Sigmoid colon (tissue), 7 donors: ENCODE measurements at places on chromosomes 16 and 17. TPM values are rescaled to one million over a fixed set of nuclear protein-coding genes. Genes with fewer than 3 reads are reported as not detected.

ZFP90 gene
- 33.4 TPM for total RNA-seq

KRT9 gene
- total RNA-seq, result not detected

KRTAP2-3 gene
- total RNA-seq, result not detected

KCTD19 gene
- total RNA-seq, result not detected

SDR42E2 gene
- total RNA-seq, result not detected

RAP1GAP2 gene
- total RNA-seq, result 4.8 TPM

TBX4 gene
- total RNA-seq, result not detected

- DNase-seq, result no peak
Measured at GRCh38 chr16:2142942-2143877, 5.2 kb upstream of the RAB26 start.

- DNase-seq, result no peak
Measured at GRCh38 chr17:72634621-72635020, 457.9 kb downstream of the SLC39A11 start.

GRCh38 chr17:39405436-39405835, 4.0 kb upstream of the FBXL20 start:
- no peak for DNase-seq

DNA sequence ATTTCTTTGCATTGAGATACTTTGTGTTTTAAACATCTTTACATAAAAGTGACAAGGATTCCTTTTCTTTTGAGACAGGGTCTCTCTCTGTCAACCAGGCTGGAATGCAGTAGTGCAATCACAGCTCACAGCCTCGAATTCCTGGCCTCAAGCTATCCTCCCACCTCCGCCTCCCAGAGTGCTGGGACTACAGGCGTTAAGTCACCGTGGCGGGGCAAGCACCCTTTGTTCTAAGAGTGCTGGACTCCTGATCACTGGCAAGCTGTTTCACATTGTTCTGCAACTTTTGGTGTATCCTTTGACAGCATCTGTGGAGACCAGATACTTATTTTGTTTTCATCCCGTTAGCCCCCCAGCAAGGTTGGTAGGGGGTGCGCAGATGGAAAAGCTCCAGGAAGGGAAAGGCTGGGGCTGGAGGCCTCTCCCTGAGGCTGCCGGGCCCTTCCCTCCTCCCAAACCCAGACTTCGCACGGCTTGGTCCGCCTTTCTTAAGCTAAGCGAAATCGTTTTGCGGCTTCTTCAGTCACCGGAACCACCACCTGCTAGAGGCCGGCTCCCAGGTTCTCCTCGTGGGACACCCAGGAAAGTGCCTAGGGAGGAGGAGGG, 1.1 kb downstream of the ST6GALNAC2 start:
- peak; percentile 63 for DNase-seq

GRCh38 chr16:89892635-89893034, 19.2 kb downstream of the TCF25 start:
- no peak for DNase-seq

- DNase-seq, result no peak
Measured at GRCh38 chr16:724188-725040, 1.8 kb downstream of the CCDC78 start.

DNA sequence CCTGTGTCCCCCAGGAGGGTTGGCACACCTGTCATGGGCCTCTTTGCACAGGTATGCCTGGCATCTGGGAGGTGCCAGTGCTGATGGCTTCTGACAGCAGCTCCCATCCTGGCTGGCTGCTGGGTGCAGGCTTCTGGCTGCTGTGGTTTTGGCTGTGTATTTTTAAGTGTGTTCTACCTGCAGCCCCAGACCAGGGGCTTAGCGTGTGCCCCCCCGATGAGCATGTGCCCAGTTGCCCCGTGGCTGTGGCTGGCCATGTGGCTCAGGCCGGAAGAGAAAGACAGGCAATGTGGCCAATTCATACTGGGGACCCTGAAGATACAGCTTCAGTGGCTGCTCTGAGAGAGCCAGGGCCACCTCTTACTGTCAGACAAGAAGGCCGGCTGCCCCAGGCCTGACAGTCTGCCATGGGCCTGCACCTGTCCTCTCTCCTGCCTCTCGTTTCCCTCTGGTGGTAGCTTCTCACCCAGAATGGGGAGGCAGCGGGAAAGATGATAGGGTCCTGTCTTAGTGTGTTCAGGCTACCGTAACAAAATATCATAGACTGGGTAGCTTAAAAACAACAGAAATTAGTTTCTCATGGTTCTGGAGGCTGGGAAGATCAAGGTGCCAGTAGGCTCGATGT, 37.6 kb upstream of the LGALS9 start:
- DNase-seq, result no peak

DNA sequence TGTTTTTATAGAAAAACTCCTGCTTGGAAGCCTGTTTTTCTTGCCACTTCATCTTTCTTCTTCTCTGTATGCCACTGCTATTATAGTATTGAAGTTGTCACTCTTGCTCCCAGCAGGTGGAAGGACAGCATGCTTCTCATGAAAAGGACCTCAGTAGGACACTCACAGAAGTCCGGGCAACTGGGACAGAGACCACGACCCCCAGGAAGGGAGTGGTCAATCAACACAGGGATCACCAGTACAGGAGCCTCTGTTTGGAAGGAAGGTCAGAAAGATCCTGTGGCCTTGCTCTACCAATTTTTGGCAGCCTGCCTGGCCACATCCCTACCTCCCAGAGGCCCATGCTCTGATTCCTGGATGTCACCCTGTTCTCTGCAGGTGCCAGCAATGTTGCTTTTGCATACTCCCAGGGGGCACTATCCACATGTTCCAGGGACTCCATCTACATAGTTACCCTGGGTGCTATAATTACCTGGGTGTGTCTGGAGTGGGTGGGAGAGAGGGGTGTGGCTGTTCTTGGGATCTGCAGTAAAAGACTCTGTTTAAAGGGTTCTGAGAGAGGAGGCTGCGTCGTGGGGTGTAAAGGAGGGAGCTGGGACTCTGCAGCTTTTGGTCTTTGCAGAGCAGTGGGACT, 13.7 kb upstream of the AKAP10 start:
- DNase-seq, result no peak

GRCh38 chr16:23378256-23378655, 74.7 kb downstream of the COG7 start:
- DNase-seq, result no peak

DNA sequence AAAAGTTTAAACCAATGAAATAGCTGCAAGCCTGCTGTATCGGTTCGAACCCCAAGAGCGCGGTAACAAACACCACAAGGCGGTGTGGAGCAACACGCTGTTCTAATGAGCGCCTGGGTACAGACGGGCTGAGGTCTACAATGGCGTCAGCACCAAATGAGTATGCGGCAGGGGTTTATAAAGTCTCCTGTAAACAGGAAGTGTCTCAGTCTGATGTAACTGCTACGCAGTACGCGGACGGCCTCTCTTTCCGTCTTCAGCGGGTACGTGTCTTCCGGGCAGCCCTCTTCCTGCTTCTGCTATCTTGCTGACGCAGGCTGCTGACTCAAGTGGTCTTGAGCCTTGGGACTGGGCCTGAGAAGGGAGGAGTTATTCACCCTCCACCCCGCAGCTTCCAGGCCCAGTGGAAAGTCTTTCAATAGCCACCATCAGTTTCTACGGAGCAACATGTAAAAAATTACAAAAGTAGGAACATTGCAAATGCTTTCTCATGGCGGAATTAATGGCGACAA, 40.5 kb upstream of the KCNJ2 start:
- DNase-seq, result no peak

DNA sequence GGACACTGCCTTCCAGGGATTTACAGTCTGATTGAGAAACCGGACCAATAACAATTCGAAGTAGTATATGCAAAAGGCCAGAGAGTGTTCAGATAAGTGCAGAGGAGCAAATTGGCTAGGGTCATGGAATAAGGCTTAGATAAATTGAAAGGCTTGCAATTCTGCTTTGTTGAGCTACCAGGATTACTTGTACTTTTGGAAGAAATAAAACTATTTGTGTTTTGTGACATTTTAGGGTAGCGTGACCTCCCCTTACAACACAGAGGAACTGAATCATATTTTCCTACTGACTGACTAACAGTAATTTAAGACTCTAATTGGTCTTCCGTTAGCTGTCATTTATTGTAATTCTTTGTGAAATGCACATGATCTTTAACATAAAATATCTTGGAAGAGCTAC, 104.7 kb downstream of the PITPNC1 start:
- DNase-seq, result no peak

DNA sequence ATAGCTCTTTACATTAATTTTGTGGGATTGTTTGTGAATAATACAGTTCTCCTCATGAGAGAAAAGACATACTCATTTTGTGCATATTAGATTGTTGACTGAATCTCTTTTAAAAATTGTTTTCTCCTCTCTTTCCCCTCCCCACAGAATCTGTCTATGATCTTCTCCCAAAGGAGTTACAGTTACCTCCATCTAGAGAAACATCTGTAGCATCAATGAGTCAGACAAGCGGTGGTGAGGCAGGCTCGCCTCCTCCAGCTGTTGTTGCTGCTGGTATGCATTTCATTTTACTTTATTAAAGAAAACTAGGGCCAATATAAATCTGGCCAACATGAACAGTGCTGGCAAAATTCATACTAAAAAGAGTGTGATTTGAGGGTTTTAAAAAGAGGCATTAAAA, 60.5 kb downstream of the NFAT5 start:
- DNase-seq, result no peak

DNA sequence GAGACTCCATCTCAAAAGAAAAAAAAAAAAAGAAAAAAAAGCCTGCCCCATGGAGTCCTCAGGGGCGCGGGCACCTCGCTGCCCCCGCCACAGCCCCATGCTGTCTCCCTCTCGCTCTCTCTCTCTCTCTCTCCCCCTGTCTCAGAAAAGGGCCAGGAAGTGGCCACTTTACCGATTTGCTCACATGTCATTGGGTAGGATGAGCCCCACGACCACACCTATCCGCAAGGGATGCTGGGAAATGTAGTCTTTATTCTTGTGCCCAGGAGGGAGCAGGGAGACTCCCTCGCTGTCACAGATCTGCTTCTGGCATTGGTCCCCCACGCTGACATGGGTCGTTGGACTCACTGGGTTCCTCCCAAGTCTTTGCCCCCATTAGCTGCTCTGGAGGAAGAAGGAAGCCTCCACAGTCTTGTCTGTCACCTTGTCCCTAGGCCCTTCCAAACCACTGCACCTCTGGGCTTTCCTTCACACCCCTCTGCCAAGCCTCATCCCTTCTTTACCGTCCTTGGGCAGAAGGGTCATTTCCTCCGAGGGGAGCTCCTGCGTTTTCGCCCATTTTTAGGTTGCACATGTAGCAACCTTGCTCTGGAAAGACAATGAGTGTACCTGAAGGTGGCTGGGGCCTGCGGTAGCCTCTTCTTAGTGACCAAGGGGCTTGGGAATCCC, 6.9 kb upstream of the GJD3 start:
- DNase-seq, result no peak

DNA sequence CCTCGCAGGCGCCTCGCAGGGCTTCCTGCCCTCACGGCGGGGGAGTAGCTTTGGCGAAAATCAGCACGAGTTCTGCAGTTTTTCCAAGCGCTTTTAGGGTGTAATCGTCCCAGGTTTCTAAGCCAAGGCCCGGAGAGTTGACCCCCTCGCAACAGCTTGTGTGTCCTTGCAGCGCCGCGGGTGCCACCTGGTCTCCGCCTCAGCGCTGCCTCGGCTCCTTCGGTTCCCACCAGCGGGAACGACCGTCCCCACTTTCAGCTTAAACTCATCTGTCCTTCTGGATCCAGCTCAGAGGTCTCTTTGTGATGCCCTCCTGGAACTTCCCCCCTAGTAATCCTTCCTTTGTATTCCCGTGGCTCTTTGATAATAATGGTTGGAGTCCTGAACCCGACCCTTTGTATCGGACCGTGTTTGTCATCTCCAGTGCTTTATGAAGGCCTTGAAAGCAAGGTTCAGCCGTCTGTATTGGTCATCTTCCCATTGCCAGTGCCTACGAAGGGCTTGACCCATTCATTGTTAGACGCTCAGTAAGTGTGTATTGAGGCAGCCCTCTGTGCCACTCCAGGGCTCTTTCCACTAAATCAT, 858 bp upstream of the SMARCE1 start:
- DNase-seq, result no peak

GRCh38 chr17:30950669-30951399, 20.0 kb upstream of the RNF135 start:
- peak; percentile 87 for DNase-seq

GRCh38 chr17:35698800-35699199, 32.6 kb upstream of the RASL10B start:
- no peak for DNase-seq

GRCh38 chr16:85621698-85622428, 8.7 kb downstream of the GSE1 start:
- DNase-seq, result no peak

GRCh38 chr16:50881331-50881830, 139.5 kb downstream of the CYLD start:
- DNase-seq, result no peak

GRCh38 chr17:71505200-71505599, 615.6 kb upstream of the SOX9 start:
- no peak for DNase-seq
